ENCODE measurements at places on chromosomes 3 and 15.

- H3K4me1 ChIP-seq: no peaks in the 10 kb centered on the region
- H3K4me3 ChIP-seq: no peak overlapping the region
- H3K27me3 ChIP-seq: peaks cover 3% of the 10 kb centered on the region
- H3K36me3 ChIP-seq: no peaks in the 10 kb centered on the region
Observed at GRCh38 chr15:100802421-100803170, 77.0 kb upstream of the ALDH1A3 start.

GRCh38 chr3:49199900-49200281 lies 28.5 kb downstream of the KLHDC8B start:
- no peak overlapping the region for H3K27ac ChIP-seq
- H3K4me3 ChIP-seq: no peak overlapping the region
- no peaks in the 10 kb centered on the region for H3K36me3 ChIP-seq
- peaks cover 7% of the 10 kb centered on the region for H3K27me3 ChIP-seq

DNA sequence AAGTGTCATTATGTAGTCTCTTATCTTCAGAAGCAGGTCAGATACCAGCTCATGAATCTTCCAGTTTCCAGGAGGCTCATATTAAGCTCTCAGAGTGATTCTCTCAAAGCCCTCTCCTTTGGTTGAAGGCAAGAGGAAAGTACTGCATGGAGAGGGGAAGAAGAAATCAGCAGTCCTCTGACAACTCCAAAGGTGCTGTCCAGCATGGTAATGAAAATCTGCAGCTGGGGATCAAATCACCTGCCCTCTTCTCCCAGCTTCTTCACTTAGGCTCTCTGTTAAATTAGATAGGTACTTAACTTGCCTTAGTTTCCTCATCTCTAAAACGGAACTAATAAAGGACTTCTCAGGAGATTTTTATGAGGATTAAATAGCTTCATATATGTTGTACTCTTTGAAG lies 738.8 kb upstream of the GOLIM4 start:
- no peak overlapping the region for H3K4me3 ChIP-seq
- no peak overlapping the region for H3K27ac ChIP-seq
- no peaks in the 10 kb centered on the region for H3K36me3 ChIP-seq

GRCh38 chr3:78427303-78427702 lies 1340.5 kb downstream of the ROBO1 start:
- H3K4me1 ChIP-seq: no peaks in the 10 kb centered on the region
- H3K27me3 ChIP-seq: no peaks in the 10 kb centered on the region
- no peak overlapping the region for H3K27ac ChIP-seq
- DNase-seq: no peak

GRCh38 chr15:72341361-72341760 lies 21.4 kb upstream of the CELF6 start:
- H3K27ac ChIP-seq: no peak overlapping the region
- peaks cover 9% of the 10 kb centered on the region for H3K36me3 ChIP-seq
- no peak overlapping the region for H3K4me3 ChIP-seq
- no peaks in the 10 kb centered on the region for H3K27me3 ChIP-seq

DNA sequence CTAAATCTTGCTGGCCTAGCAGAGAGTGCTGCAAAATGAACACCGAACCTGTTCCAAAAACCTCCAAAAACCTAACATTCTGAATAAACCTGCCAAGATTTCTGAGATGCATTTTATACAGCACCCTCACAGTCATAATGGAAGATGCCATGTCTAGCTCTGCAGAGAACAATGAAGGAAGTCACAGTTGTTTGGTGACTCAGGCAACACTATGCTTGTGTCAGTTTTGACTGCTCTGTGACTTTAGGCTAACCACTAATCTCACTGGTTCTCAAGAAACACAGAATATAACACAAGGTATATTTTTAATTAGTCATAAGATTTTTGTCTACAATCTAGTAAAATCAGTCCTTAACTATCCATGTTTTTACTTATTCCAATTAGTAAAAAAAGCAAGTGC lies 606.6 kb downstream of the TBL1XR1 start:
- DNase-seq: no peak
- no peak overlapping the region for H3K4me3 ChIP-seq
- no peaks in the 10 kb centered on the region for H3K36me3 ChIP-seq
- no peaks in the 10 kb centered on the region for H3K27me3 ChIP-seq
- no peak overlapping the region for H3K27ac ChIP-seq

DNA sequence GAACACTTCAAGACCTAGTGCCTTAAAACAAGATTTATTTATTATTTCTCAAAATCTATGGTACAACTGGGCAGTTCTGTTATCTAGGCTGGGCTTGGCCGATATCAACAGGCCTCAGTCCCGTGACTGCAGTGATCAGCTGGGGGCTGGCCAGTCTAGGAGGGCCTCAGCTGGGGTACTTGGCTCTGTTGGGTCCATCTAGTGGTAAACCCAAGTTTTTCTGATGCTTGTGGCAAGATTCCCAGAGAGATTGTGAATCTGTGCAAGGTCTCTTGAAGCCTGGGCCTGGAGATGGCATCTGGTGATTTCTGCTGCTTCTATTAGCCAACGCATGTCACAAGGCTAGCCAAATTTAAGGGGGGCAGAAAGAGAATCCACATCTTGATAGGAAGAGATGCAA lies 482.4 kb upstream of the SGO1 start:
- no peaks in the 10 kb centered on the region for H3K27me3 ChIP-seq
- no peak for DNase-seq
- no peak overlapping the region for H3K27ac ChIP-seq
- H3K4me3 ChIP-seq: no peak overlapping the region
- H3K4me1 ChIP-seq: no peaks in the 10 kb centered on the region
